CD4-positive, alpha-beta T cell treated with Interferon alpha-2 for 1 hour (primary cell): ENCODE measurements at places on chromosomes 6 and 20.

GRCh38 chr6:43943781-43944250 is 173.8 kb downstream of the VEGFA start:
- no peak for DNase-seq

DNA sequence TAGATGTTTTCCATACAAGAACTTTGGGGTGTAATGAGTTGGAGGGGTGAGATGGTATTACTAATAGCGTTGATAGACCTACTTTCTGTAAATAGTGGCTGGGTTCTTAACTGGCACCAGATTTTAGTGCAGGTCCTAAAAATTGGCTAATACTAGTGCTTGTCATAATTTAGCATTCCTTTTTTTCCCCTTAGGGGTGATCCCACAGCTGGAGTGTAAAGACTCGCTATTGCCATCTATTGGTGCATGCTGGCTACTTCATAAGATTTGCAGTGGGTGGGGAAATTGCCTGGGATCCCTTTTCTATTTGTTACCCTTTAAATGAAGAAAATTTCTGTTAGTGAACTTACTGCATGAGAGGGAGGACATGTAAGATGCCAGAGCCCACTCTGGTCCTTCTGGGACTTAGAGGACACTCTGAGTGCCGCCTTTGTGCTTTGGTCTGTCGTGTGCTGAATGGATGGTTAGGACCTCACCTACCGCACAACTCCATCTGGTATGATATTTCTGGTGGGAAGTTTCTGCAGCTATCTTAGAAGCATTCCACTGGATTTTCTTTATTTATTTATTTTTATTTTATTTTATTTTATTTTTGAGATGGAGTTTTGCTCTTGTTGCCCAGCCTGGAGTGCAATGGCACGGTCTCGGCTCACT is 195.5 kb downstream of the JARID2 start:
- DNase-seq = peak; percentile 36

DNA sequence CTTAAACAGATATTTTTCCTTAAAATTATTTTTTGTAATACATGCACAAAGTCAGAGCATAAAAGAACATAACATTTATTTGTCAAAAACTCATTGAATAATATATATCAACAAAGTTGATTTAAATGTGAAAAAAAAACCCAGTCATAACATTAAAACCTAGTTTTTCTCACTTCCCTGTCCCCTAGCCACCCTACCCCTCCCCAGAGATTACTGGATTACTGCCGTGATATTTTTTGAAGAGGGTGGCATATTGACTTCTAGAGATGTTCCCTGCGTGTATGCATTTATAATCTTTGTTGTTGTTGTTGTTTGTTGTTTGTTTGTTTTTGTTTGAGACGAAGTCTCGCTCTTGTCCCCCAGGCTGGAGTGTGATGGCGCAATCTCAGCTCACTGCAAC is 52.4 kb upstream of the ARMC2 start:
- no peak for DNase-seq

GRCh38 chr6:132661906-132662305 is 2.9 kb upstream of the TAAR1 start:
- no peak for DNase-seq

DNA sequence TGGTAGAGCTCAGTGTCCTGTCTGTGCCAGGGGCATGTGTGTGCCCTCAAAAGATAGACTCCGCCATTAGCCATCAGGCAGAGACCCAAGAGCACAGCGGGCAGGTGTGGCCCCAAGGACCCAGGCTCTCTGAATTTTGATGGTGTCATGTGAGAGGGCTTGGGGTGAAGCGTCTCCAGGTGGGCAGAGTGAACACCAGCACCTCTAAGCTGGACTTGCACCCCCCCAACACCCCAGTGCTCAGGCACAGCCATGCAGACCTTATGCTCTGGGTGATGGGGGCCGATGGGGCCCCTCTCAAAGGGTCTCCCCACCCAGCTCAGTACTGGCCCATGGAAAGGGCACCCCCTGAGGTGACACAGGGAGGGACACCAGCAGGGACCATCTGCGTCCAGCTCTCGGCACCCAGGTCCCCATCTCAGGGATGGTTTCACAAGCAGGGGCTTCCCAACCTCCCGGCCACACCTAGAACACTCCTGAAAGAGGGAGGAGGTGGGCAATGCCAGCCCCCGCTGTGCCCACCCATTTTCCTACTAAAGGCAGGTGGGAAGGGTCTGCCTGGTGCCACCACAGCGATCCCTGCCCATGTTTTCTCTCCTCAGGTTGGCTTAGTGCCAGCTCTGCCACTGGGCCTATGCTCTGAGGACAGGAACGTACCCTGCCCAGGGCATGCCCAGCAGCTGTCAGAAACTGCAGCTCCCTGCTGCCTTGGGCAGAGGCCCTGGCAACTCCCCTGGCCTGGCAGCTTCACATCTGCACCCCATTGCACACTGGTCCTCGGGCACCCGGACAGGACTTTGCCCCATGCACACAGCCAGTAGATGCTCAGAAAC is 3.5 kb downstream of the CST7 start:
- no peak for DNase-seq

DNA sequence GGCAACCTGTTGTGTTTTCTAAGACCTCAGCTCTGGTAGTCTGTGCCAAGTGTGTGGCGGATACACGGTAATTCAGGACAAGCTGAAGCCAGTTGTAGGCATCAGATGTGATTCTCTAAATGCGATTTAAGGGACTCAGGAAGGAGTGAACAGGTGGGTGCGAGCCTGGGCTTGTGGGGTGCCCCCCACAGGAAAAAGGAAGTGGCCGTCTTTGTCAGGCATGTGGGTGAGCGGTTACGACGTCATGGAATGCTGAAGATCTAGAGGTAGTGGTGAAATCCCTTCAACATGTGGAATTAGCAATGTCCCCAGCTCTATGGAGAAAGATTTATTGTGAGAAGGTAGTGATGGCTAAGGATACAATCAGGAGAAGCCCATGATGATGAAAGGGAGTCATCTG is 95.1 kb upstream of the EXOC2 start:
- no peak for DNase-seq

GRCh38 chr6:90694802-90695201 is 107.9 kb upstream of the MAP3K7 start:
- DNase-seq = no peak

GRCh38 chr20:19760371-19760721 is 2.3 kb downstream of the RIN2 start:
- no peak for DNase-seq
